ENCODE measurements at places on chromosomes 12 and 14. TPM values are rescaled to one million over a fixed set of nuclear protein-coding genes. Genes with fewer than 3 reads are reported as not detected.

Gene USP44
- total RNA-seq = 13.8 TPM

Gene IRAK3
- total RNA-seq = 34.5 TPM

GRCh38 chr14:63273717-63274655 is 44.7 kb downstream of the GPHB5 start:
- no peak for DNase-seq

GRCh38 chr12:3046441-3047200 is 30.6 kb upstream of the TSPAN9 start:
- DNase-seq = no peak

GRCh38 chr12:123139926-123140675 is 10.8 kb downstream of the PITPNM2 start:
- DNase-seq = no peak

GRCh38 chr14:104520620-104521410 is 58.7 kb upstream of the C14orf180 start:
- DNase-seq = no peak

GRCh38 chr12:79016181-79016580 is 151.6 kb downstream of the SYT1 start:
- no peak for DNase-seq

Measured in tibial nerve (tissue), 4 donors.